MG63 (cell line): ENCODE measurements at places on chromosomes 7 and 10. TPM values are rescaled to one million over a fixed set of nuclear protein-coding genes. Genes with fewer than 3 reads are reported as not detected.

Gene ADCY1
- 0.66 and 3.9 TPM in 2 replicates for total RNA-seq

Gene LIPJ
- not detected in 2 replicates for total RNA-seq

Gene CHRM2
- total RNA-seq: not detected in 2 replicates

Gene GCC1
- 7.2 and 8.4 TPM in 2 replicates for total RNA-seq

Gene LRRN3
- not detected in 2 replicates for total RNA-seq

Gene GJC3
- not detected in 2 replicates for total RNA-seq

Gene CYP2C19
- total RNA-seq: not detected in 2 replicates

Gene PNLIPRP1
- total RNA-seq: not detected in 2 replicates

Gene NUPR2
- not detected in 2 replicates for total RNA-seq

Gene EBLN1
- total RNA-seq: not detected in 2 replicates

Gene A1CF
- total RNA-seq: not detected in 2 replicates

Gene CCL24
- total RNA-seq: not detected in 2 replicates

Gene CARD11
- total RNA-seq: not detected in 2 replicates

Gene TYW1B
- 0.52 and 3.6 TPM in 2 replicates for total RNA-seq

Gene SPDYE9
- not detected in 2 replicates for total RNA-seq

Gene RBP3
- total RNA-seq: not detected in 2 replicates

Gene NACAD
- total RNA-seq: not detected in 2 replicates

Gene MYOF
- 69.3 and 75.6 TPM in 2 replicates for total RNA-seq

Gene CLCN1
- total RNA-seq: not detected in 2 replicates

Gene WAPL
- 15.4 and 33.7 TPM in 2 replicates for total RNA-seq

Gene AVPI1
- total RNA-seq: 14.2 and 20.0 TPM in 2 replicates

Gene MLLT10
- total RNA-seq: 15.2 and 22.5 TPM in 2 replicates

Gene WNT8B
- total RNA-seq: not detected in 2 replicates

Gene GIMAP8
- not detected in 2 replicates for total RNA-seq

Gene CYP3A5
- not detected in 2 replicates for total RNA-seq

Gene GDF2
- not detected in 2 replicates for total RNA-seq

Gene DYDC2
- not detected in 2 replicates for total RNA-seq

Gene GOT1
- 8.6 and 21.8 TPM in 2 replicates for total RNA-seq

Gene AKR1C8
- not detected in 2 replicates for total RNA-seq

Gene EPO
- not detected in 2 replicates for total RNA-seq
